NCI-H2081 treated with DMSO at 0.1 percent for 48 hours (cell line): ENCODE measurements at places on chromosomes 2 and 18.

DNA sequence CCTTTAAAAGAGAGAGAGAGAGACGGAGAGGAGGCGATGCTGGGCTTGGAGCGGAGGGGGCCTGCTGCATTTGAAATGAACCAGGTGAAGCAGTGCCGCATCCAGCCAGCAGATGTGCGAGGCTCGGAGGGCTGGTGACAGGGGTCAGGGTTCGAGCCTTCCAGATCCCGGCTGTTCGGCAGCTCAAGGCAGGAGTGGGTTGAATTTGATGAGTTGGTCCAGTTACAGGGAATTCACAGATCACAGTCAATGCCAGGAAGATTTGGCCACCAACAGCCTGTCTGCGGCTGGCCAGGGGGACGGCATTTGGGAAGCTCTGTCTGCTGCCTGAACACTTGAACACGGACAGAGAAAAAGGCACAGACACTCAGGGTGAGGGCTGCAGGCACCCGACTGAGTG lies 48.6 kb downstream of the PTGR3 start:
- DNase-seq = no peak

DNA sequence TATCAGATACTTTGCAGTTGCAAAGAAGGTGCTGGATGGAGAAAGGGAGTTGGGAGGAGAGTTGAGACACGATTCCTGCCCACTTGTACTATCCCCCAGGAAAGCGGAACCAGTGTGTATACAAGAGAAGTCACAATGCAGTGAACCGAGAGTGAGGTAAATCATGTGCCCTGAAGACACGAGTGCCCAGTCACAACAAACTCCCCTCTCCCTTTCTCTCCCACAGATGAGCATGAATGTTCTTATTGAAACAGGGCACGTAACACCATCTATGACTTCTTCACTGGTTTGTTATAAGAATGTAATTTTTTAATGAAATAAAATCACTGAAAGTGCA lies 155.7 kb downstream of the IRS1 start:
- no peak for DNase-seq

DNA sequence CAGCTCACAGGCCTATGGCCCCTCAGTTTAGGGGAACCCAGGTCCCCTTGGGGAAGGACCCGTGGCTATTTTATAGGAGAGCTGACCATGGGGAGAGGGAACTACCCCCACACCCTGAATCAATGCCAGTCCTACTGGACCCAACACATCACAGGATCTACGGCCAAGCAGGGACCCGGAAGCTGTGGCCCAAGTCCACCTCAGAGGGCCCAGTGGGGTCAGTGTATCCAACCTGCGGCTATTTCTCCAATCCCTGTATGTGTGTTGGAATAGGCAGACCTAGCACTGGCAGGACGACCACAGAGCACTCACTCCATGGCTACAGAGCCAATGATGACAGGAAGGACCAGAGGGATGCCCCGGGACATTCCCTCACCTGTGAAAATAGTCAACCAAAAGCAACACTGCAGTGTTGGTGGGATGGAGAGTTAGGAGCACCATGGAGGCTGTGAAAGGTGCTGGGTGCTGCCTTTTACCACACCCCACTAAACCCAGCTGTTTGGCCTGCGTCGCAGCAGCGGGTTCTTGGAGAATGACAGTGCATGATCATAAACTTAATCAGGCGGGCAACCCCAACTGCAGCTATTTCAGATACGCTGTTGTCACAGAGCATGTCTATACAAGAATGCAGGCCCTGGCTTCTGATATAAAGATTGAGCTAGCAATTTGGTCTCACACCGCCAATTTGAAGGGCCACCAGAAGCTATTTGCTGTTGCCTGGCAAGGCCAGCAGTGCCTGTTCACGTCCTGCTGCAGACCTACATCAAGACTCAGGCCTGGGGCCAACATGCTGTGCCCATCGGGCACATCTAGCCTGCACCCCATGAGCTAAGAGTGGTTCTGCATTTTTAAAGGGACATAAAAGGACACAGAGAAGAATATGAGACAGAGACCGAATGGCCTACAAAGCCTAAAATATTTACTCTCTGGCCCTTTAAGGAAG lies 110.4 kb downstream of the EIPR1 start:
- DNase-seq = no peak

DNA sequence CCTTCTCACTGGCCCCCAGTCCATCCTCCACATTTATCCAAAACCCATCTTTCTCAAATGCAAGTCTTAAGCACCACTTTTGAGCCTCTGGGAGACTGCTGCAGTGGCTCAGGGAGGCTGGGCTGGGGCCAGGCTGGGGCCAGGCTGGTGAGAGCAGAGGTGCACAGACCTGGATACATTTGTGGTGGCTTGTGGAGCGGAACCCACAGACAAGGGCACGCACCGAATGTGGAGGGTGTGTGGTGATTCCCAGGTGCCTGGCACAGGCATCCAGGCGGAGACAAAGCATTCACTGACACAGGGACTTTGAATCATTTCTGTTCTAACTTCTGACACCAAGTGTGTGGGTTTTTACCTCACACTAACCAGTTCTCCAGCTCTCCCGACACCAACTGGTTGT lies 42.2 kb upstream of the MGAT4A start:
- DNase-seq = no peak

- no peak for DNase-seq
Observed at GRCh38 chr2:105645031-105645937, 99.4 kb upstream of the NCK2 start.

DNA sequence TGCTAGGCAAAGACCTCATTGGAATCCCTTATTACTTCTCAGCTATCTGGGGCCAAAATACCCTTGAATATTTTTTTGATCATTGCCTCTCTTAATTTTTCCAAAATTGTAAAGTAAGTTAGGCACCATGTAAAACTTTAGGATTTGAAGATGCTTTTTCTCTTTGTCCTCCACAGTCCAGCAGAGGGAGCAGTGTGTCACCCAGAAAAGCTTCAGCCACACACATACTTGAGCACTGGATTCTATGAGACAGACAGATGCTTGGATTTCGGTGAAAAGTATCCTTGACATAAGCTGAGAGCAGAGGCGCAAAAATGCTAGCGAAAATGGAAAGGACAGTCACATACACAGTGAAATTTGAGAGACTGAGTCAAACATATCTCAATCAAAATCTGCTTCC lies 74.7 kb upstream of the KCNJ3 start:
- DNase-seq = peak; percentile 9

- no peak for DNase-seq
Observed at GRCh38 chr18:76405681-76406356, 89.2 kb downstream of the ZNF516 start.

GRCh38 chr18:22624176-22624575 lies 206.5 kb upstream of the CTAGE1 start:
- no peak for DNase-seq

GRCh38 chr2:167733747-167734146 lies 513.6 kb downstream of the STK39 start:
- no peak for DNase-seq

GRCh38 chr2:226788064-226788463 lies 11.6 kb downstream of the IRS1 start:
- no peak for DNase-seq

GRCh38 chr2:86791573-86791972 lies 860 bp upstream of the CD8A start:
- DNase-seq = no peak

- no peak for DNase-seq
Observed at GRCh38 chr2:16709769-16710168, 44.1 kb upstream of the CYRIA start.

- DNase-seq = no peak
Observed at GRCh38 chr18:75124551-75124950, 84.4 kb downstream of the PTGR3 start.

DNA sequence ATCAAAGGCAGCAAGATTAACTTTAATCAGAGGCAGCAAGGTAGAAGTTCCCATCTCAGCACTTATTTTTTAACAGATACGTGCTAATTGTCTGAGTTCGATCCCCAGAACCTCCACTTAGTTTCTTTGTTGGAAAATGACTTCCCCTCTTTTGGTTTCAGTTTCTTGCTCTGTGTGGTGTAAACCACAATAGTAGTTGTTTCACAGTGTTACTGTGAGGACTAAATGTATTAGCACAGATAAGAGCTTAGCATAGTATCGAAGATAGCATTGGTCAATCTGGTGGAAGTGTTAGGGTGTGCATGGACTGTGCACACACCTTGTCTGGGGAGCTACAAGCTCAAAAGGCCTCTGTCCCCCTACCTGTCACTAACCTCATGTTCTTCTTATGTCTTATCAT lies 988.3 kb upstream of the GYPC start:
- no peak for DNase-seq

GRCh38 chr2:240202586-240202985 lies 62.1 kb upstream of the OTOS start:
- DNase-seq = no peak

DNA sequence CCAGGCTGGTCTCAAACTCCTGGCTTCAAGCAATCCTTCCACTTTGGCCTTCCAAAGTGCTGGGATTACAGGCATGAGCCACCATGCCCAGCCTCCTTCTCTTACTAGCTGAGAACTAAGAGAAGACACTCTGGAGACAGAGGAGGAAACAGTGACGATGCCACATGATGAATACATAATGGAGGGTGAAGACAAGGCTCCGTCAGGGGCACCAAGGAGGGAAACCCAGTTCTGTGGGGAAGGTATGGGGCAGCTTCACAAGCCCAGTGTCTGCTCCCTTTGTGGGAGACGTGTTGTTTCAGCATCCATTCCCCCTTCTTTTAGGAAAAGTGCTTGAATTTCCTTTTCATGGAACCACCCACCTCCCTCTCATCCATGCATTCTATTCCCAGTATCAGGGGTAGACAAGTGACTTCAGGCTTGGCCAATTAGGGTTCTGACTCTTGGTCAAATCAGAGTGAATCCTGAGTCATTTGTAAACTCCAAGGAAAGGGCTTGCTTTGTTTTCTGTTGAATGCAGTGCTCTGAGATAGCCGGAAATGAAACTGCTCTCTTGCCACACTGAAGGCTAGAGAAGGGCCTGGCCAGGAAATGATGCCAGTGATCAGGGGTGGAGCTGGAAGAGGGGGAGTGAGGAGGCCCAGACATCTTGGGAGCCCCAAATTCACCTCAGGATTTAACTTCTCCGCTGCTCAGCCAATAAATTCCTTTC lies 23.7 kb downstream of the TMEM127 start:
- no peak for DNase-seq
